ENCODE measurements at places on chromosomes 1 and 21.

DNA sequence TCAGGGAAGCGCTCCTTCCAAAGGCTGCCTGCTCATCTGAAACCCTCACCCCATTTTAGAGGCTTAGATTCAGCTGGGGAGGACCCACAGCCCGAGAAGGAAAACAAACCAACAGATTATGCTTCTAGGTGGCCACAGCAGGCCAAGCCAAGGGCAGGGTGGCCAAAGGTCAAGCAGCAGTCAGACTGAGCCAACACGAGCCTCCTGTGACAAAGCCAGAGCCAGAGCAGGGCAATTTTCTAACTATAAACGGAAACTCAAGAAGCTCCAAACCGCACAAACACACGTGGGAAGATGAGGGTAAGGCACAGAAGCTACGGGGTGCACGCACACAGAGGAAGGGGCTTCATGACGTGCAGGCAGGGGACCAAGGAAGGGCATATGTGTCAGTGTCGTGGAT lies 64.1 kb downstream of the PLEKHA6 start:
- no peak for DNase-seq
- peaks cover 12% of the 10 kb centered on the region for H3K4me1 ChIP-seq
- H3K27me3 ChIP-seq: no peaks in the 10 kb centered on the region
- no peaks in the 10 kb centered on the region for H3K36me3 ChIP-seq

- H3K4me1 ChIP-seq: peaks cover 6% of the 10 kb centered on the region
- H3K4me3 ChIP-seq: no peak overlapping the region
- H3K27me3 ChIP-seq: peaks cover 8% of the 10 kb centered on the region
- H3K36me3 ChIP-seq: no peaks in the 10 kb centered on the region
- DNase-seq: no peak
These were observed 29.6 kb upstream of the AGL start for GRCh38 chr1:99820546-99820945.

DNA sequence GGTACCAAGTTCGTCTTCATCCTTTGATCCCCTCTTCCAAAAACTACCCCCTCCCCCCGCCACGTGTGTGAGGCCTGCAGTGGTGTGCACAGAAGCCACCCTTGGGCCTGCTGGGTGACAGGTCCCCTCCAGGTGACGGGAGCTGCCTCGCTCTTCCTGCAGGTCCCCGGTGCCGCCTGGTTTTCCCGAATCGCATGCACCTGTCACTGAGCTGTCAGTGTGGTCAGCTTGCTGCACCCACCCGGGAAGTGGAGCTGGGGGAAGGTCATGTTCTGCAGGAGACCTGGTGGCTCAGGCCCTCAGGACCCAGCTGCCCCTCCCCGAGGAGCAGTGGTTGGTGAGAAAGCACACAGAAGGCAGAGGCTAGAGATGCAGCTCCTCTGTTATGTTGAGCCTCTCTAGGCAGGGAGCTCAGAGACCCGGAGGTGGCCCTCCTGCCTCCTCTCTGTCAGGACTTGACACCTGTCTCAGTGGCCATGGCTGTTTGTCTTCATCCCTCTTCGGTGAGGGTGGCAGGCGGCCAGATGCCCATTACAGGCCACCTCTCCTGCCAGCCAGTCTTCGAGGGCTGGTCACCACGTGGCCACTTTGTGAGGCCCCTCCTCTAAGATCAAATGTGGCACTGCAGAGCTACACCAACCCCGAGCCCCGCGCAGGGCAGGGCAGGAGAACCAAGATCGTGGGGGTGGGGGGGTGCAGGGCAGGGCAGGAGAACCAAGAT lies 60.9 kb downstream of the SKI start:
- DNase-seq: no peak
- no peaks in the 10 kb centered on the region for H3K36me3 ChIP-seq
- peaks cover 44% of the 10 kb centered on the region for H3K27me3 ChIP-seq
- peaks cover 53% of the 10 kb centered on the region for H3K4me1 ChIP-seq
- H3K4me3 ChIP-seq: peak overlapping the region; percentile 15

DNA sequence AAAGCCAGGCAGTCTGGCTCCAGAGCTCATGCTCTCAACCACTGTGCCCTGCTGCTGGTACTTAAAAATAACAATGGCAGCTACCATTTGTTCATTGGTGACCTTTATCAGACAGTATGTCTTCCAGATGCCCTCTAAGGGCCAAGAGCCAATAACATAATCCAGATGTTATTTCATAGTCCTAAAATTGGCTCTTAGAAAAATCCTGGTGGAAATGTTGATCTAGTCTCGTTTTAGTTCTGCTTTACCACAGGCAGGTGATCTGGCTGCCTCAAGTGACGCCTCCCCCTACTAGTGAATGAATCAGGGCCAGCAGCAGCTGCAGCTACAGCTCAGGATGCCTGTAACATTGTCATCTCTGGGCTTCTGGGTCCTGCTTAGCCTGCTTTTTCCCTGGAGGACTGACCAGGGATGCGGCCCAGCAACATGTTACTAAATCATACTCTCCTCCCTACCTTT lies 12.6 kb upstream of the HMGN2 start:
- no peaks in the 10 kb centered on the region for H3K27me3 ChIP-seq
- H3K4me1 ChIP-seq: no peaks in the 10 kb centered on the region
- H3K4me3 ChIP-seq: no peak overlapping the region
- no peak for DNase-seq
- no peak overlapping the region for H3K27ac ChIP-seq
- H3K36me3 ChIP-seq: peaks cover 8% of the 10 kb centered on the region

- H3K4me1 ChIP-seq: no peaks in the 10 kb centered on the region
- H3K36me3 ChIP-seq: no peaks in the 10 kb centered on the region
- DNase-seq: no peak
These were observed 78.0 kb downstream of the LAMC2 start for GRCh38 chr1:183263886-183264602.

DNA sequence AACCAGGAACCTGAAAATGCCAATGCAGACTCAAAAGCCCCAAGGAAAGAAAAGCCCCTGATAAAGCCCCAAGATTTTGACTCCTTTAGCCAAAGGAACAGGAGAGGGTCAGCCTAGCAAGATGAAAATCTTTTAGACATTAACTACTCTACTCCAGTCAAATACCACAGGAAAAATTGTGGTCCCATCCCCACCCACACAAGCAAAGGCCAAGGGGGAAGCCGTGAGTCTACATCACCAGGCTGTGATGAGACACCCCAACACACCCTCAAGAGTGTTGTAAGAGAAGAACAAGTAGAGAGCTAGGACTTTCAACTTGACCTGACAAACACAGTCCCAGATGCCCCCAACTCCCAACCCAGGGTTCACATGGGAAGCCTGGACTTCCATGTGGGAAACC lies 192.8 kb upstream of the NR5A2 start:
- H3K27me3 ChIP-seq: peaks cover 5% of the 10 kb centered on the region
- no peak overlapping the region for H3K27ac ChIP-seq
- H3K4me1 ChIP-seq: peaks cover 8% of the 10 kb centered on the region

- peaks cover 33% of the 10 kb centered on the region for H3K36me3 ChIP-seq
- H3K4me1 ChIP-seq: peaks cover 6% of the 10 kb centered on the region
- no peak for DNase-seq
- no peak overlapping the region for H3K4me3 ChIP-seq
- H3K27ac ChIP-seq: no peak overlapping the region
These were observed 17.5 kb downstream of the LRRC41 start for GRCh38 chr1:46285730-46286477.

DNA sequence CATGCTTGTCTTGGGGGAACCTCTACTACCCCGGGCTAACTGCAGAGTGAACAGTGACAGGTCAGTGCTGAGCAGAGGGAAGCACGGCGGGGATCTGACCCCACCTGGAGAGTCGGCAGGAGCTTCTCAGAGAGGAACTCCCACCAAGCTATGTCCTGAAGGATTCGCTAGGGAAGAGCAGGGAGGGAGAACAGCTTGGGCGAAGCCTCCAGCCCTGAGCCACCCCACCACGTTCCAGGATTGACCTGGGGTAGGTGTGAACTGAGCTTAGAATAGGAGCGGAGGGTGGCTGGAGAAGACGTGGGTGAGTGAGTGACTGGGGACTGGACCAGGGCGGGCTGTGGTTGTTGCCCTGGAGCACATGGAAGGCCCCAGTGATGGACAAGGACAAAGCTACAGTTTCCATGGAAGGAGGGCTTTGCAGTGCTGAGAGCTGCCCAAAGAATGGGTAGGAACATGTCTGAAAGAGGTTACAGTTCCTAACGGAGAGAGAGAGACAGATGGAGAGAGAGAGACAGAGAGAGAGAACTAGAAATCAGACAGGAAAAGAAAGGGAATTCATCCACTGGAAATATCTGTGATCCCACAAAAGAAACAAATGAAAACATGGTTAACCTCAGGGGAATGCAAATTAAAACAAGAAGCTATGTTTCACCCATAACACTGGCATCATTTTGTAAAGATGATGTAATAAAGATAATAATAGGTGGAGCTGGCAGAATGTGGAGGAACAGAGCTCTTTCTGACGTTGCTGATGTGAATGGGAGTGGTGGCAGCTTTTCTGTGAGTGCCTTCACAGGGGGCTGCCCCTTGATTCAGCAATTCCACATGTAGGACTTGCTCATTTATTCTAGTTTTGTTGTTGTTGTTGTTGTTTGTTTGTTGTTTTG lies 17.2 kb downstream of the BSND start:
- peaks cover 11% of the 10 kb centered on the region for H3K27me3 ChIP-seq
- no peak overlapping the region for H3K4me3 ChIP-seq
- DNase-seq: no peak
- H3K36me3 ChIP-seq: no peaks in the 10 kb centered on the region

DNA sequence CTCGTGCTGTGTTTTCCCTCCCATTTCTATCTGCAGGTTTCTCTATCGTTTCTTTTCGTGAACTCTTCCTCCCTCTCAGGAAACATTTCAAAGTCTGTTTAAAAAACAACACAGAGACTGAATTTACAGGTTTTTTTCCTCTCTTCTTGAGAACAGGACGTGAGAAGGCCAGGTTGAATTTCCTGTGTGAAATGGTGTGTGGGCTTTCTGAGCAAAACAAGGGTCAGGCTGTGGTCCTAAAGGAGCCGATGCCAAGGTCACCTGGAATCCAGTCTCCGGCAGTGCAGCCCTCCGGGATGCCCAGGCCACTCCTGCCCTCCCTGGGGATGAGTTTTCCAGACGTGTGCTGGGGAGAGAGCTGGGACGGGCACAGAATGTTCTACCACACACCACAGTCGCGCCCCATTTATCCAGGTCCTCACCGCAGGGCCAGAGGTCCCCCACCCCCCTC lies 62.7 kb upstream of the RUNX3 start:
- peaks cover 26% of the 10 kb centered on the region for H3K27me3 ChIP-seq
- peak; percentile 64 for DNase-seq
- H3K27ac ChIP-seq: peak overlapping the region; percentile 90
- H3K36me3 ChIP-seq: peaks cover 4% of the 10 kb centered on the region

GRCh38 chr1:941588-942383 lies 17.3 kb downstream of the NOC2L start:
- H3K4me3 ChIP-seq: no peak overlapping the region
- peaks cover 8% of the 10 kb centered on the region for H3K36me3 ChIP-seq
- peaks cover 8% of the 10 kb centered on the region for H3K4me1 ChIP-seq
- H3K27me3 ChIP-seq: peaks cover 10% of the 10 kb centered on the region
- no peak for DNase-seq

GRCh38 chr21:28832013-28832714 lies 160.5 kb downstream of the LTN1 start:
- peaks cover 3% of the 10 kb centered on the region for H3K36me3 ChIP-seq
- peaks cover 5% of the 10 kb centered on the region for H3K27me3 ChIP-seq
- peak; percentile 57 for DNase-seq
- H3K4me1 ChIP-seq: peaks cover 90% of the 10 kb centered on the region

DNA sequence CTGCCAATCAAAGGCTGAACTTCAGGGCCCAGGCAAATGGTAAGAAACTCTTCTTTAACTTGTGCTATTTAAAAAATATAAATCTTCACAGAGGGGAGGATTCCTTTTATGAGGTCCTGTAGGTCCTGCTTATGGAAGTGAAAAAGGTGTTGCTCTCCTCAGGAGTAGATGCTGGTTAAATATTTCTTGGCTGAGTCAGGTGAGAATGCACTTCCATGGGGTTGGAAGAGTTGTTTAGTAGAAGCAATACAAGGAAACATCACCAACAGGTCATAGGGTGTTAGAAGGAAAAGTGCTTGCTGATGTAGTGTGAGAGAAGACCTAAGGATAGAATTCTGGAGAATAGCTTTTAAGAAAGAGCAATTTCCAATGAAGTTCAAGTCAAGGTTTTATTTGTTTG lies 42.2 kb upstream of the ATP1A1 start:
- peaks cover 9% of the 10 kb centered on the region for H3K4me1 ChIP-seq
- H3K27me3 ChIP-seq: no peaks in the 10 kb centered on the region
- DNase-seq: no peak
- H3K4me3 ChIP-seq: no peak overlapping the region

GRCh38 chr1:196896355-196896754 lies 8.5 kb downstream of the CFHR4 start:
- no peaks in the 10 kb centered on the region for H3K4me1 ChIP-seq
- no peaks in the 10 kb centered on the region for H3K36me3 ChIP-seq
- no peak for DNase-seq
- H3K27me3 ChIP-seq: peaks cover 2% of the 10 kb centered on the region
- H3K4me3 ChIP-seq: no peak overlapping the region

GRCh38 chr1:9890224-9890731 lies 19.8 kb downstream of the CTNNBIP1 start:
- peaks cover 3% of the 10 kb centered on the region for H3K27me3 ChIP-seq
- H3K36me3 ChIP-seq: peaks cover 4% of the 10 kb centered on the region
- DNase-seq: no peak
- H3K4me3 ChIP-seq: no peak overlapping the region

- no peak overlapping the region for H3K4me3 ChIP-seq
- no peak overlapping the region for H3K27ac ChIP-seq
- H3K27me3 ChIP-seq: no peaks in the 10 kb centered on the region
- H3K4me1 ChIP-seq: no peaks in the 10 kb centered on the region
- no peaks in the 10 kb centered on the region for H3K36me3 ChIP-seq
These were observed 21.8 kb downstream of the MMEL1 start for GRCh38 chr1:2611031-2611501.

GRCh38 chr1:201020721-201021629 lies 2.5 kb downstream of the KIF21B start:
- H3K4me3 ChIP-seq: peak overlapping the region; percentile 94
- DNase-seq: no peak
- peaks cover 21% of the 10 kb centered on the region for H3K27me3 ChIP-seq
- H3K4me1 ChIP-seq: peaks cover 73% of the 10 kb centered on the region

Data from immature natural killer cell (primary cell).